ENCODE measurements at places on chromosomes 5 and 9.

- peak; percentile 12 for DNase-seq
Measured at GRCh38 chr5:115170134-115170928, 623 bp upstream of the TRIM36 start.

DNA sequence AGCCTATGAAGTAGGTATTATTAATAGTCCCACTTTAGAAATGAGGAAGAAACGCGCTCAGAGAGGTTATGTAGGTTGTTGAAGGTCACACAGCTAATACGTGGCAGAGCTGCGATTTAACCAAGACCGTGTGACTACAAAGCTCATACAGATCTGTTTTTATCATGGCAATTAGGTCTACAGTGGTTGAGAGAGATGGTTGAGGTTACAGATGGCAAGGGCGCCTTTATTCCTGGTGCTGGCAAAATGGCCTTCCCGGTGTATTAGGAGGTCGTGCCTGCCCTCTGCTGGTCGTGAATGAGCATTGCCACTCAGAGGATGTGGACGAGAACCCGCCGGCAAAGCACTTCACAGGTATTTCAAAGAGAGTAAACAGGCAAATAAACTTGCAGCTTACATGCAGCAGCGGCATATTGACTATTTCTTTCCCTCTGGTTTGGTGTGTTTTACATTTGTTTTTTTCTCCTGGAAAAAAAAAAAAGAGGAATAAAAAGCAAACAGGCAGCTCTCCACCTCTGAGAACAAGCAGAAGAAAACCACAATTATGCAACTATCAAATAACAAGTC is 65.3 kb upstream of the EGFLAM start:
- DNase-seq: peak; percentile 43

GRCh38 chr5:154999865-155000264 is 13.7 kb upstream of the KIF4B start:
- no peak for DNase-seq

DNA sequence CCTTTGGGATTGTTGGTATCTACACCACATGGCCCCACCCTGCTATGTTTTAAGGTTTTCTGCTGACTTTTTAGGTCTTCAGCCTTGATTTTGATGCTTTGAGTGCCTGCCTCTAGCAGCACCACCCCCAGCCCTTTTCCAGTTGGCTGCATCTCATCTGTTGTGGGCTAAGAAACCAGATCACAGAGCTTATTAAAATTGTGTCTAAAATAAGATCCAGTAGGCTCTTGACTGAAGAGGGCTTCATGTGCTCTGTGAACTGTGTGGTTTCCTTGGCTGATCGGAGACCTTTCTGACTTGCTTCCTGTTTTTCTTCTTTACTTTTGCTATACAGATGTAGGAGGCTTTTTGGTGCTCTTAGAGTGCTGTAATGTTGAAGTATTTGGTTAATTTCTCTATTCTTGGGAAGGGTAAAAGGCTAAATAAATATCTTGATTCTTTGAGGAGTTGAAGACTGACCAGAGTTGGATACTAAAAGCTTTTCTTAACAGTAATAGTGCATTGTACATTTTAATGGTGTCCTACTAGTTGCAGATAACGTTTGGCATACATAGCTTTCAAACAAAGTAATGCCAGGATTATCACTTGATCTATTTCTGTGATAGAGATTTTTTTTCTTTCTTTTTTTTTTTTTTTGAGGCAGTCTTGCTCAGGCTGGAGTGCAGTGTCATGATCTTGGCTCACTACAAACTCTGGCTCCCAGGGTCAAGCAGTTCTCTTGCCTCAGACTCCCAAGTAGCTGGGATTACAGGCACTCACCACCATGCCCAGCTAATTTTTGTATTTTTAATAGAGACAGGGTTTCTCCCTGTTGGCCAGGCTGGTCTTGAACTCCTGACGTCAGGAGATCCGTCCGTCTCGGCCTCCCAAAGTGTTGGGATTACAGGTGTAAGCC is 4.5 kb downstream of the UBE2D2 start:
- DNase-seq: no peak

DNA sequence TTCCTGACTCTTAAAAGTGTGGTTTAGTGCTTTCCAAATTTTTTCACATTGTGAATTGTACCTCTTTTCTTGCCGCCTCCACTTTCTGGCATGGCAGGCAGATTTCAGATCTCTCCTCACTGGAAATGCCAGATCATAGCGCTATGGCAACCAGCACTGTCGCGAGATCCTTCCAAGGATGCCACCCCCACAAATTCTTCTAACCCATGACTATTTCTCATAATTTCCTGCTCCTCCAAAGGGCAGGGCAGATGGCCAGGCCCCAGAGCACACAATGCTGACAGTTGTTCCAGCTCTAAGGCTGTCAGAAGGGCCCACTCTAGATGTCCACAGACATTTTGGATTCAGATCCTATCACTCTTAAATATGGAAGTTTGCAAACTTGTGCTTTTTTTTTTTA is 446.2 kb upstream of the RIOK2 start:
- no peak for DNase-seq

- DNase-seq: no peak
Measured at GRCh38 chr9:126456441-126457174, 130.0 kb downstream of the MVB12B start.

- DNase-seq: no peak
Measured at GRCh38 chr5:86814315-86814714, 196.6 kb downstream of the COX7C start.

DNA sequence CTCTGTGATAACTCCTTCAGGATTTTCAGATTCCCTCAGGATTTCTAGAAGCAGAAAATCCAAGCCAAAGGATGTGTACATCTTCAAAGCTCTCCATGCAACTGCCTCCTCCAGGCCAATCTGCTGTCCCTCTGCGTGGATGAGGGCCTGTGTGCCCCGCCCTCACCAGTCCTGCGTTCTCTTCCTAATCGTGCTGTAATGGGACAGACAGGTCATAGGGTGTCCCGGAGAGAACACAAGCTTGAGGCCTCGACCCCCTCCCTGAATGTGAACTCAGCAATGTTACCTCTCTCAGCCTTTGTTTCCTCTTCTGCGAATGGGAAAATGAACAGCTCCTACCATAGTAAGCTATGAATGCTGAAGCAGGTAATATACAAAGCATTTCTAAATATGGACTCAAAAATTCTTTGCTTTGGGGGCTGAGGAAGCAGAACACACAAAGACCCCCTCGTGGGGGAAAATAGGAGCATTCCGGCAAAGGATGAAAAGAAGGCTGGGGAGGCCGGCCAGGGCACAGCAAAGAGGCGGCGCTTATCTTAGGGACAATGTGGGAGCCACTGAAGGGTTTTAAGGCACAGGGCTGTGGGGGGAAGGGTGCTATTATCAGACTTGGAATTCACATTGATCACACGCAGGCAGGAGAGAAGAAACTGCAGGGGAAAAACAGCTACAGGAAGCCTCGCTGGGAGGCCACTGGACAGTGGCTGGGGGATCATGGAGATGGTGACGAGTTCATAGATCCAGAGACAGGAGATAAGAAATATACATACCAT is 57.2 kb upstream of the FBXW11 start:
- DNase-seq: no peak

GRCh38 chr9:114551750-114552685 is 35.6 kb upstream of the ATP6V1G1 start:
- DNase-seq: no peak

DNA sequence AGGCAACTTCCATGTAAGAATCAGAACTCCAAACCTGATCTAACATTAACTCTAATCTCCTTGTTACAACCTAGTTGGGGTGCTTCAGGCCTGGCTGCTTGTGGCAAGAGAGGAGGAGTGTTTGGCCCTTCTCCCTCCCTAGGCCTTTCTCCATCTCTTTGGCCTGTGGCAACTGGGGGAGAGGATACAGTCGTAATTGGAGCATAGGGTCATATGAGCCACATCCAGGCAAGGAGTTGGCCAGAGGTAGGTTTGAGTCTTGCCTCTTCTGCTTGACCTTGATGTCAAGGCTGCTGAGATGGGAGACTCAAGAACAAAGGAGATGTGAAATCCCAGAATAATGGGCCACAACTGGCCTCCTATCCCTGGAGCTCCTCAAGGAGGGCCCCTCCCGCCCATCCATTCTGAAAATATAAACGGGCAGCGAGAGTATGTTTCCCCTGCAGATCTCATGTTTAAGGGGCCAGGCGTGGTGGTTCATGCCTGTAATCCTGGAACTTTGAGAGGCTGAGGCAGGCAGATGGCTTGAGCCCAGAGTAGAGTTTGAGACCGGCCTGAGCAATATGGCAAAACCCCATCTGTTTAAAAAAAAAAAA is 59.3 kb upstream of the ANGPTL2 start:
- DNase-seq: no peak

GRCh38 chr5:68007451-68007850 is 208.1 kb upstream of the PIK3R1 start:
- no peak for DNase-seq

DNA sequence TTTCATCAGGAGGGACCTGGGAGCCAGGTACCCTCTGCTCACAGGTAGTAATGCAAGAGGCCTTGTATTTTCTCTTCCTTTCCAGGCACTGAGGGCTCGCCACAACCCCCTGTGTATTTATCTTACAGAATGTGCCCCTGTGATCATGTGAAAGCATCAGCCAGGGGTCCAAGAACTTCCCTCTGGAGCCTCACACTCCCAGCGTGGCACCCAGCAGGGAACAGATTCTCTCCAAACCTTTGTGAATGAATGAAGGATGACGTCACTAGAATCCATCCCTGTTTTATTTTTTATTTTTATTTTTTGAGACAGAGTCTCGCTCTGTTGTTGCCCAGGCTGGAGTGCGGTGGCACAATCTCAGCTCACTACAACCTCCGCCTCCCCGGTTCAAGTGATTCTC is 107.3 kb upstream of the IER5L start:
- DNase-seq: no peak

DNA sequence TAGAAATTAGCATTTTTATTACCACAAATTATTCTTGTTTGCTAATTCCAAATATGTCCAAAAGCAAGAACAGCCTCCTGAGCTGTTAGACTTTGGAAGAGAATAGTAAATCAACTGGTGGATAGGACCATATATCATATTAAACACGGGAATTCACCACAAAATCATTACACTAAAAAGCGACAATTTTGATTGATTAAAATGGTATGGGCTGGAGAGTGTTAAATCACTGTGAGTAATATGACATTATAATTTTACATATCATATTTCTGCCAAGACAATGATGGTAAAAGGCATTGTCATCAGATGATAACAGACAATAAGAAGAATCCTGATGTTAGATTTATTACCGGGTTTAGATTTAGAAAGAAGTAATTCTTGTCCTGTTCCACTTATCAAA is 107.2 kb upstream of the ARRDC3 start:
- no peak for DNase-seq

- DNase-seq: no peak
Measured at GRCh38 chr9:36924071-36924470, 110.0 kb downstream of the PAX5 start.

GRCh38 chr9:101579711-101580545 is 14.8 kb downstream of the PPP3R2 start:
- no peak for DNase-seq

GRCh38 chr5:169081000-169081724 is 219.8 kb downstream of the SLIT3 start:
- no peak for DNase-seq

All from stimulated activated CD4-positive, alpha-beta T cell treated with anti-CD3 and anti-CD28 coated beads, Interleukin-12 subunit alpha, Interleukin-12 subunit beta, amount 100 ng/mL, for 24 hours (primary cell).